NCI-H748 treated with DMSO at 0.1 percent for 48 hours (cell line): ENCODE measurements at places on chromosomes 3 and 15.

DNA sequence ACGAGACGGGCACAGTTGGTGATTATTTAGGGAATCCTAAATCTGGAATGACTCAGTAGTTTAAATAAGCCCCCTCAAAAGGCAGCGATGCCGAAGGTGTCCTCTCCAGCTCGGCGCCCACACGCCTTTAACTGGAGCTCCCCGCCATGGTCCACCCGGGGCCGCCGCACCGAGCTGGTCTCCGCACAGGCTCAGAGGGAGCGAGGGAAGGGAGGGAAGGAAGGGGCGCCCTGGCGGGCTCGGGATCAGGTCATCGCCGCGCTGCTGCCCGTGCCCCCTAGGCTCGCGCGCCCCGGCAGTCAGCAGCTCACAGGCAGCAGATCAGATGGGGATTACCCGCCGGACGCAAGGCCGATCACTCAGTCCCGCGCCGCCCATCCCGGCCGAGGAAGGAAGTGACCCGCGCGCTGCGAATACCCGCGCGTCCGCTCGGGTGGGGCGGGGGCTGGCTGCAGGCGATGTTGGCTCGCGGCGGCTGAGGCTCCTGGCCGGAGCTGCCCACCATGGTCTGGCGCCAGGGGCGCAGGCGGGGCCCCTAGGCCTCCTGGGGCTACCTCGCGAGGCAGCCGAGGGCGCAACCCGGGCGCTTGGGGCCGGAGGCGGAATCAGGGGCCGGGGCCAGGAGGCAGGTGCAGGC lies 318.0 kb downstream of the FGF12 start:
- DNase-seq = peak; percentile 23

DNA sequence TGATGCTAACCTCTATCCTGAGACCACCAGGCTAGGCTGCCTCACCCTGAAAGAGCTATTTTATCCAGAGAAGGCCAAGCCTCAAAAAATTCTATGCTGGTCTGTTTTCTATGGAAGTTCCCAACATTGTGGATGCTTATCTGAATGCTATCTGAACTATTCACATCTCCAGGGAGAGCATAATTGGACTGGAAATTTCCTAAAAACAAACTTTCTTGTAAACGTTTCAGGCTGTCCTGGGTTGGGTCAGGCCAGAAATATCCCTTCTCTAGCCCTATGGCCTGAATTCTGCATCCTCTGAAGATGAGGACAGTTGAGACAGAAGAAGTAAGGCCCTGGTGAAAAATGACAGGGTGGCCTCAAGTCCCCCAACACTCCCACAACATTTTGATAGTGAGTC lies 706.4 kb upstream of the NR2F2 start:
- no peak for DNase-seq

GRCh38 chr3:193016437-193016901 lies 98.8 kb upstream of the MB21D2 start:
- no peak for DNase-seq

DNA sequence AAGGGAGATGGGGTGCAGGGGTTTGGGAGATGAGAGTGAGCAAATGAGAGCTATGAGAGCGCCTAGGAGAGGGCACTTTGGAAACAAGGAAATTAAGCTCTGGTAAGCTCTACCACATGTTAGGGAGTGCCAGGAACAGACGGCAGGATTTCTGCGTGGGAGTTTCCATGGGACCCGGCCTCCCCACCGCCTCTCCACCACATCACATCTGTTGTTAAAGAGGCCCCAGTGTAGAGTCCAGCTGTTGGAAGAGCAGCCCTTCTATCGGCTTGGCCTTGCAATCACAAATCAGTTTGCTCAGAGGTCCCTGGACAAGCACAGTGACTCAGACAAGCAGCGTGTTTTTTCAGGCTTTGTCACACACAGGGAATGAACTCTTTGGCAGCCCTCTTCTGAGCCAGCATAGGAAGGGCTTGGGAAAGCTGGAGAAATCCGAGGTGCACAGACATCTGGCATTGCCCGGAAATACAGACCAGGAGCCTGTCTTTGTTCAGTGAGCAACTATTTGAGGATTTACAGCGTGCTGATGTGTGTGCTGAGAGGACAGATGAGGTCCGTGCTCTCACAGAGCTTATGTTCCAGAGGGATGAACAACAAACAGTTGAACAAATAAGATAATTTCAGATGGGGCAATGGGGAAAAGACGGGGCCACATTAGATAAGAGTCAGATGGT lies 370.6 kb upstream of the PROK2 start:
- DNase-seq = no peak

- no peak for DNase-seq
Measured at GRCh38 chr3:196340466-196340865, 2.3 kb upstream of the TM4SF19 start.

- DNase-seq = no peak
Measured at GRCh38 chr15:25251700-25252390, 187.0 kb downstream of the UBE3A start.

DNA sequence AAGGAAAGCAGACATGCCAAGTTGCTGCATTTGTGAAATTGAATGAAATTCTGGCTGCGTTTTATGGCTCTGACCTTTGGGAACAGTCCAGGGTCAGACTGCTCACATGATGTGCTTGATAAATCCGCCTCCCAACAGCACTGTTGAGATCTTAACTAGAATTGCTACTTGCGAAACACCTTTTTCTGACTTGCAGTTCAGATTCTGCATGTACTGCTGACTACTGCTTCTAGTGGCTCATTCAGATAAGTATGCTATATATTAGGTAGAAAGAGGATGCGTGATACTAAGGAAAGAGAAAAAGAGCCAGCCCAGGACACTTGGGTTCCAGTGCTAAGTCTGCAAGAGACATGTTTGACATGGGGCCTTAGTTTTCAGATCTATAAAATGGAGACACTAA lies 129.4 kb downstream of the LPP start:
- DNase-seq = no peak

DNA sequence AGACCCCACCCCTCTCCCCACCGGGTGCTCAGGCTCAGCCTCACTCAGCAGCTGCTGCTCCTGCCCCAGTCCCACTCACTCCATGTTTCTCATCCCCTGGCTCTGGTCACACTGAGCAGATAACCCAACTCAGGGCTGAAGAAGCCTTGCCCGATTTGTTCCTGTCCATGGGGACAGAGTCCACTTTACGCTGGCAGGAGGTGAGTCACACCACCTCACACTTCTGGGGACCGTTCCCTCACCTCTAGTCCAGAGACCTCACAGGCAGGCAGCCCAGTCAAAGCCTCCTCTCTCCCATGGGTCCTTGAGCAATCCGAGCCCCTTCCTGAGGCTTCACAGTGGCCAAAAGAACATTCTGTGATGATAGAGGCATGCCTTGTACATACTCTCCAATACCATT lies 1.4 kb downstream of the CIDEC start:
- DNase-seq = no peak
